Activated T-helper 1 cell treated with anti-CD3 and anti-CD28 coated beads, Interleukin-2, amount 50 U/mL, for 16 hours (primary cell): ENCODE measurements at places on chromosomes 3 and 15.

- no peak for DNase-seq
Observed at GRCh38 chr15:51126842-51127241, 32.1 kb upstream of the TNFAIP8L3 start.

DNA sequence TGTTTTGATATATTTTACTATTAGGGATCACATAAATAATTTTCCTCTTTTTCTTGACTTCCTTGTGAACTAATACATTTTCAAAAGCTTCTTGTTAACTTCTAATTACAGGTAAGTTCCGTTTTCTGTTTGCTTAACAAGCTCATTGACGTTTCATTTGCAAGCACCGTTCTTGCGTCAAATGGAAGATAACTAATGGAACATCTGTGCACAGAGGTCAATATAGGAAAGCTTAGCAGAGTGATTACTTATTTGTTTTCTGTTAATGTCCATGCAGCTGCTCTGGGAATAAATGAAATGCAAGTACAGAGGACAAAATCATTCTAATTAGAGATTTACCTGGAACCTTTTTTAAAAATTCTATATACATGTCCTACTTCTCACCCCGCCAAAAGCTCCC lies 115.5 kb upstream of the C2CD4B start:
- no peak for DNase-seq

- DNase-seq: no peak
Observed at GRCh38 chr3:96959901-96960641, 145.7 kb downstream of the EPHA6 start.

- DNase-seq: no peak
Observed at GRCh38 chr3:34504366-34504765, 705.9 kb downstream of the PDCD6IP start.

DNA sequence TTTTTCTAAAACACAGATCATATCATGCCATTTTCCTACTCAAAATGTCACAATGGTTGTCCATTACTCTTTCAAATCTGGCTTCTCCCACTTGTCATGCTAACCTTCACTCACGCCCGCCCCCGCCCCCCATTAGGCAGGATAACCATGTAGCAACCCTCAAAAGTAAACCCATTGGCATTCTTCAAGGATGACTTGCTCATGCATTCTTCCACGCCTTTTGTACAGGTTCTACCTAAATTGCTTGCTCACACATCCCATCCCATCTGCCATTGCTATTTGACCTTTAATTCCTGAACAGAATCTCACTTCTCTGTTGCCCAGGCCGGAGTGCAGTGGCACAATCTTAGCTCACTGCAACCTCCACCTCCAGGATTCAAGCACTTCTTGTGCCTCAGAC lies 389.3 kb downstream of the MCTP2 start:
- no peak for DNase-seq

DNA sequence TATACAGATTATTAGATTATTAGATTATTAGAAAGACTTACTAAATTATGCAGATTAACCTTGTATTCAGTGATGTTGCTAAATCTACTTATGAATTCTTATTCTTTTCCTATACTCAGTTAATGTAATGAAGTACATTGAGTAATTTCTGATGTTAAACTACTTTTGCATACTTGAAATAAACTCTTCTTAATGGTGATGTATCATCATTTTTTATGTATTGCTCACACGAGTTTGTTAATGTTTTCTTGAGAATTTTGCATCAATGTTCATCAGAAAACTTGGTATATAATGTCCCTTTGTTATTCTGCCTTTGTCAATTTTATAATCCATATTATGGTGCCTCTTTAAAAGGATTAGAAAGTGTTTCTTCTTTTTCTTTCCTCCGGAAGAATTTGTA lies 163.2 kb upstream of the COL8A1 start:
- no peak for DNase-seq

DNA sequence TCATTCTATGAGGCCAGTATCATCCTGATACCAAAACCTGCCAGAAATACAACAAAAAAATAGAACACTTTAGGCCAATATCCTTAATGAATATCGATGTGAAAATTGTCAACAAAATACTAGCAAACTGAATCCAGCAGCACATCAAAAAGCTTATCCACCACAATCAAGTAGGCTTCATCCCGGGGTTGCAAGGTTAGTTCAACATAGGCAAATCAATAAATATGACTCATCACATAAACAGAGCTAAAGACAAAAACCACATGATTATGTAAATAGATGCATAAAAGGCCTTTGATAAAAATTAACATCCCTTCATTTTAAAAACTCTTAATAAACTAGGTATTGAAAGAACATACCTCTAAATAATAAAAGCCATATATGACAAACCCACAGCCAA lies 403.2 kb upstream of the AZI2 start:
- DNase-seq: no peak

DNA sequence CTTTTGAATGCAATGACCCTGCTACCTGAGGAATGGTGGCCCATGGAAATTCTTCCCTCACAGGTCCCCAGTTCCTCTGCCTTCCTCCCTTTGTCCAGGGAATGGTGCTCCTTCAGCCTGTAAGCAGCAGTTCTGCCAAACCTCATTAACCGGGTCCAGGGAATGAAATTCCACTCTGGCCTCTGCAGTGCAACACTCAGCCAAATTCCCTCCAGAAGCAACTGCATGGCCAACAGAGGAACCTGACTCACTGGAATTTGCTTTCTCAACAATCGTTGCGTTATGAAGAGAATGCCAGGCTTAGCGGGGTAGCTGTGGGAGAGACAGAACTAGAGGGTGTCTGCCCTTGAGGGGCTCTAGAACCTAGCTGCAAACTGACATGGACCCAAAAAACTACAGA lies 449.4 kb upstream of the PROK2 start:
- DNase-seq: no peak

- DNase-seq: no peak
Observed at GRCh38 chr3:44206261-44206660, 35.4 kb upstream of the TOPAZ1 start.

- no peak for DNase-seq
Observed at GRCh38 chr3:21345382-21345976, 405.5 kb downstream of the ZNF385D start.

- DNase-seq: no peak
Observed at GRCh38 chr15:37007301-37007700, 93.0 kb downstream of the MEIS2 start.

DNA sequence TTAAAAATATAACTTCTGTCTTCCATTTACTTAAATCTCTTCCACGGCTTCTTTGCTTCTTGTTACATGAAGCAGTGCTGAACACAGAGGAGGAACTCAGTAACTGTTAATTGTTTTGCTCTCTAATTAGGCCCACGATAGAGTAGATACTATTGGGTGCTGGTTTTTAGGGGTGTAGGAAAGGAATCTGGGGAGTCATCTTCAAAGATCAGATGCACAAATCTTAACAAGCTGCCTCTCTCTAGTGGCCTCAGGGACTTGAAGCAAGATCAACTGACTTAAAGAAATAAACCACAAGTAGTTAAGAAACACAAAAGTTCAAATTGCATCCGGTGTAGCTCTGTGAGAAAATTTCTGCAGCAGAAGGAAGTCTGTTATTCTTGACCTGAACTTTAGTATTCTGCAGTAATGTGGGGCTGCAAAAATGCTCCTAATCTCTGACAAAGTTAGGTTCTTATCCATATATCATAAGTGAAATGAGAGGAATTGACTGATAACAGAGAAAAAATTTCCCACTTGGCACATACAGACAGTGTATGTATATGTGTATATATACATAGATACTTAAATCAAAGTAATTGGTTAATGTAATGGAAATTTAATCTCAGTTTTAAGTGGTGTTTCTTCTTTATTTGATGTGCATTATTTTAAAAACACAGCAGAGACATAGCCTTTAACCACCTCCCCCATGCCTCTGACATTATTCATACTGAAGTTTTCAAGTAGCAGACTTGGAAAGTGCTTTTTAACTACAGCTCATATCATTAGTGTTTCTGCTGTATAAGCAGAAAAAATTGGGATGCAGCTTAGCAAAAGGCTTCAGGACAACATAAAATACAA lies 51.8 kb downstream of the CHST2 start:
- DNase-seq: no peak

- DNase-seq: no peak
Observed at GRCh38 chr3:133845127-133845526, 39.5 kb downstream of the SRPRB start.

- DNase-seq: no peak
Observed at GRCh38 chr3:127844326-127844942, 22.1 kb upstream of the MGLL start.

DNA sequence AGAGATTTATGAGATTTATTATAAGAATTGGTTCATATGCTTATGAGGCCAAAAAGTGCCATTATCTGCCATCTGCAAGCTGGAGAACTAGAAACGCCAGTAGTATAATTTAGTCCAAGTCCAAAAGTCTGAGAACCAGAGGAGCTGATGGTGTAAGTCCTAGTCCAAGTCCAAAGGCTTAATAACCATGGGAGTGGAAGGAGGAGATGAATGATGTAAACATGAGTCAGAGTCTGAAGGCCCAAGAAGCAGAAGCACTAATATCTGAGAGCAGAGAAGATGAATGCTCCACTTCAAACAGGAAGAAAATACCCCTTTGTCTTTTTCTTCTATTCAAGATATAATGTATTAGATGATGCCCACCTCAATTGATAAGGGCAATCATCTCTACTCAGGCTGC lies 185.7 kb downstream of the CGGBP1 start:
- no peak for DNase-seq

- DNase-seq: no peak
Observed at GRCh38 chr3:73036694-73037591, 24.5 kb upstream of the EBLN2 start.

DNA sequence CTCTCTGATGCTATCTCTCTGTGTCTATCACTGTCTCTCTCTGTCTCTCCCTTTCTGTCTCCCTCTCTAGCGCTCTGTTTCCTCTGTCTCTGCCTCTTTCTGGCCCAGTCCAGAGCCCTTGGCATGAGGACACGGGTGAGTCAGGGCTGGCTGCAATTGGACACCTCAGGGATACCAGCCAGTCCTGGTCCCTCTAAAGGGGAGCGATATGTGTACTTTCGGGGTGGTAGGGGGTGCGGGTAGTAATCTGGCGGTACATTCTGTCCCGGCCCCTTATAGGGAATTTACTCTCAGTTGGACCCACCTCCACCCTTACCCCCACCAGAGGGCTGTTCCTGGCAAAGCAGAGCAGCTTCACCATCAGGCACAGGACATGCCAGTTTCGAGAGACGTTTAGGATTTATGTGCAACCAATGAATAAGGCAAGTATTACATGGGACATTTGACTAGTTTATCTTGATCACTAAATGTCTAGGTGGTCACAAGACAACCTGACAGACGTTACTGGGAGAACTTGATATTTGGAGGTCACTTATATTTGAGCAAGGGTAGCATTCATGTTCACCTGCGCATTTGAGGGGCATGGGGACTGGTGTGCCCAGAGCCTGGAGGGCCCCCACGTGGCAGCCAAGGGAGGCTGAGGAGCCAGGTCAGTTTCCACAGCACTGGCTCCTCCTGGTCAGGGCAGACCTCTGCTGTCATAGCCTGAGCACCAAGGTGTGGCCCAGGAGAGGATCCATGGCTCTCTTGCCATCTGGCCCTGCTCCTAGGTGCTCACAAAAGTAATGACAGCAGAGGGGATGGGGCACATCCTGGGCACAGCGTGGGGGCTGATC lies 256.1 kb downstream of the PLCL2 start:
- DNase-seq: no peak

DNA sequence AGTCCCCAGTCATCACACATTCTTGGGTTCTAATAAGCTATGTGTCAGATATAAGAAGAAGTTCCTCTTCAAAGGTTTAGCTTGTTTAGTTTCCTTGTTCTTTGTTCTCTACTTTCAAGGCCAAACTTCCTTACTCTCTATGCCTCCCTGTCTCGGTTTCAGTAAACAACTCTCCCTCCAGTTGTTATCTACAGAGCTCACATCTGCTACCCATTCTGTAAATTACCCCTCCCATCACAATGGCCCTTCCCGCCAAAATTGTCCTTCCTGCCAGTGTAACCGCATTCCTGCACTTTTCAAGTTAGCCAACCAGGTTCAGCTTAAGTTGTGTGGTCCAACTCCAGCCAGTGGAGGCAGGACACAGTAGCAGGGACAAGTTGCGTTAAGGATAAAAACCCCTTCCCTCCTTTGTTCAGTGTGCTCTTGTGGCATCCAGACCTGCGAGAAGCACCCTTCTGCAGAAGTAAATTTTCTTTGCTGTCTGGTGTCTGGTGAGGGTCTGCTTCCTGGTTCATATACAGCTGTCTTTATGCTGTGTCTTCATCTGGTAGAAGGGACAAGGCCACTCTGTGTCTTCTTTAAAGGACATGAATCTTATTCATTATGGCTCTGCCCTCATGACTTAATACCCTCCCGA lies 342.1 kb upstream of the GRM7 start:
- no peak for DNase-seq

DNA sequence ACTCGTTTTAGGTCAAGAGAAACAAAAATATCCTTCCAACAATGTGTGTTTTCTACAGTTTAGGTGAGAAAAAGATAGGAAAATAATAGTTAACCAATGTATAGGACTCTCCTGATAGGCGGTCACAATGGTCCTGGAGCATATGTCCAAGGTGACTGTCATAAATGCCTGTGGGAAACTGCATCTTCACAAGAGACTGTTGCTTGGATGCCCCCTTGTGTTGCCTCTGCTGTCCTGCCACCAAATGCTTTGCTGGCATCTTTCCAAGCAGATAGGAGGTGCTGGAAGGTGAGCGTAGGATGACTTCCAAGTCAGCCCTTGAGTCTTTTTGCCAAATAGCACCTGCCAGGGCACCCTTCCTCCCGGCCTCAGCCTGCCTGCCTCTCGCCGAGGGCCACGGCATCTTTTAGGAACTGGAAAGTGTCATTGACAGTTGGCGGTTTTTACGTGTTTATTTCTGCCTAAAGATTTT lies 24.1 kb upstream of the SACM1L start:
- DNase-seq: peak; percentile 26

DNA sequence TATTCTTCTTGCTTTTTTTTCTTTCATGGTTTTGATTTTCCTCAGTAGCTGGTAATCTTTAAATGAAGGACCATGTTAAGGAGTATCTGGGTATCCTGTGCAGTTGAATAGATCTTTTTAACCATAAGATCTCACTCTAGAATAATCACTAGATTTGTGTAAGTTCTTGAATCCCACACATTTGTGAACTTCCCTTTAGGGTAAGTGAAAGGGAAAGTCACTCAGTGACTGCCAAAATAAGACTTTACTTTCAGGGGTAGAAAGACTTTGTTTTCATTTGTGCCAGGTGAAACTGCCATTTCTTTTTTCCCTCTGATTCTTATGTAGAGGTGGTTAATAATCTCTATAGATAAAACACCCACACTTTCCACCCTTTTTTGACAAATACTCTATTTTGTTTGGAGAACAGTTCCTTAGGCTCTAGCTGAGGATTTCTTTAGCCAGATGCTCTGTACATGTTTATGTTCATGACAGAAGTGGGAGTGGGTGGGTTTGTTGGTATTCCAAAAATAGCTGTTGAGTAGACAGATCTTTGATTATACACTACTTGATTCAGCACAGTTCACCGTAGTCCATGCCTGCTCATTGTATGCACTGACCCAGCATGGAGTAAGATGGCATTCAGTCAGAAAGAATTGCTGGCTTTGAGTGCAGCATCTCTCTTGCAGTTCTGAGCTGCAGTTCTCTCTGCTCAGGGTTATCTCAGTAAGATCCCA lies 28.5 kb downstream of the LRRC49 start:
- DNase-seq: no peak

- no peak for DNase-seq
Observed at GRCh38 chr3:187628169-187628568, 42.0 kb downstream of the SST start.
